ENCODE measurements at places on chromosomes 5 and 9. TPM values are rescaled to one million over a fixed set of nuclear protein-coding genes. Genes with fewer than 3 reads are reported as not detected.

Gene DAB2
- total RNA-seq = 199 TPM

Gene SLC44A1
- total RNA-seq = 87.8 TPM

Gene CDC42SE2
- total RNA-seq = 18.4 TPM

Gene PCDHGC3
- total RNA-seq = 94.1 TPM

Gene ERCC6L2
- 70.0 TPM for total RNA-seq

Gene BTNL8
- total RNA-seq = not detected

Gene FLT4
- total RNA-seq = 0.15 TPM

Gene ORM2
- not detected for total RNA-seq

Gene UGT3A1
- not detected for total RNA-seq

Gene QRFP
- not detected for total RNA-seq

Data from smooth muscle cell of trachea (primary cell).